ENCODE measurements at places on chromosomes 1 and 21.

- DNase-seq, result no peak
- H3K27me3 ChIP-seq, result no peaks in the 10 kb centered on the region
- H3K27ac ChIP-seq, result no peak overlapping the region
- no peaks in the 10 kb centered on the region for H3K4me1 ChIP-seq
Measured at GRCh38 chr1:168374566-168374965, 93.9 kb downstream of the TBX19 start.

DNA sequence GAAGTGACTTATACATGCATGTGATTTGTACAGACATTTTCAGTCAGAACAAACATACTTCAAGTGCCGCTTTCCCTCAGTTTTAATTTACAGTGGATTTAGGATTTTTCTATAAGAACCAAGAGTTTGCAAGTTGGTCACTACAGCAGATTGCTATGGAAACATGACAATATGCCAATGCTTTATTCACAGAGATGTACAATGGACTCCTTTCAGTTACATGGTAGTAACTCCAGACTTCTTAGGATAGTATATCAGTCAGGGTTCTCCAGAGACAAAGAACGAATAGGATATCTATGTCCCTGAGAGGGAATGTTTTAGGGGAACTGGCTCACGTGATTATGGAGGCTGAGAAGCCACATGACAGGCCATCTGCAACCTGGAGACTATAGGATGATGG lies 27.4 kb downstream of the IFI44 start:
- H3K27ac ChIP-seq, result no peak overlapping the region
- DNase-seq, result no peak
- H3K4me1 ChIP-seq, result peaks cover 5% of the 10 kb centered on the region
- H3K36me3 ChIP-seq, result no peaks in the 10 kb centered on the region
- H3K27me3 ChIP-seq, result peaks cover 7% of the 10 kb centered on the region

DNA sequence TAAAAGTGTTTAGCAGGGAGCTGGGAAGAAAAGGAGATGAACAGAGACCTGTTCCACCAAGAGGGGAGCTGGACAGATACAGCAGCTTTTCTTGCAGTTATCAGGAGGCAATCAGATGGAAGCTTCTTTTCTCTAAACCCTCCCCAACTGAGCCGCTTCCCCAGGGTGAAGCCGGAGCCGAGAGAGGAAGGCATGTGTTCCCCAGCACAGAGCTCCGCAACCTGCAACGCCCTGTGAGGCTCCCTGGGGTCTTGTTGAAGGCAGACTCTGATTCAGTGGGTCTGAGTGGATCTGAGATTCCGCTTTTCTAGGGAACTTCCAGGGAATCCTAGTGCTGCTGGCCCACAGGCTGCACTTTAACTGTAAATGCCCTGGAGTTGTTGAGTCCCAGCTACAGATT lies 139.1 kb upstream of the COA6 start:
- H3K4me3 ChIP-seq, result no peak overlapping the region
- H3K36me3 ChIP-seq, result no peaks in the 10 kb centered on the region
- DNase-seq, result no peak

- H3K27ac ChIP-seq, result peak overlapping the region; percentile 40
- peaks cover 41% of the 10 kb centered on the region for H3K36me3 ChIP-seq
- DNase-seq, result no peak
- H3K4me3 ChIP-seq, result no peak overlapping the region
Measured at GRCh38 chr1:167670563-167670962, 40.5 kb downstream of the RCSD1 start.

DNA sequence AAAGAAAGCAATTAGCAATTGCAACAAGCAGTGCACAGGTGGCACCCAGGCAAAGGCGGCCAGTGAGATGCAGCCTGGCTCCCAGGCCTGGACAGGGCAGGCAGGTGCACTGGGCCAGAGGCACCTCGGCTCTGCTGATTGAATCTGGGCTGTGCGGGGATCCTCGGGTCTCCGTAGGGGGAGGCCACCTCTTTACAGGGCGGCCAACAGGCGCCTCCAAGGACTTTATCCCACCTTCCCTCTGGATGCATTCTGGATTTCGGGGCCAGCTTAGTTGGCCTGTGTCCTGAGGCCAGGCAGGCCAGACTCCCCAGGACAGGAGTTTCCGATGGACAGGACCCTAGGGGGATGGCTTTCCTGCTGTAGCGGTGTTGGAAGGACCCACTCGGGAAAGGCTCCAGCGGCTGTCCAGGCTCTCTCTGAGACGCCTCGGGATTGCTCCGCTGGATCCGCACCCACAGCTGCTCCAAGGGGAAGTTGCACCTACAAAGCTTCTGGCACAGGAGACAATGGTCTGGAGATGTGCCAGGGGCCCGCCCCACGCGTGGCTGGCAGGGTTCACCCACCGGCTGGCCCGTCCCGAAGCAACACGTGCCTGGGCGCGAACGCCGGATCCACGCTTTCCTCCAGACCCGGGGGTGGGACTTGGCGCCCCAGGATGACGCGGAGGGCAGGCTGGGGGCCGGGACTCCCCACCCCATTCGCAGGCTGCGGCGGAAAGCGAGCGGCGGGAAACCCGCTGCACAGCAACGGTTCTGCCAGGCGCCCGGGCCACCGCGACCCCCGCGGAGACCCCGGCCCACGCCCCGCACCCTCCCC lies 810 bp downstream of the SLC19A1 start:
- DNase-seq, result peak; percentile 85
- peaks cover 18% of the 10 kb centered on the region for H3K4me1 ChIP-seq
- peaks cover 11% of the 10 kb centered on the region for H3K36me3 ChIP-seq
- no peaks in the 10 kb centered on the region for H3K27me3 ChIP-seq

- peaks cover 3% of the 10 kb centered on the region for H3K27me3 ChIP-seq
- H3K36me3 ChIP-seq, result peaks cover 17% of the 10 kb centered on the region
- no peak for DNase-seq
- no peak overlapping the region for H3K4me3 ChIP-seq
Measured at GRCh38 chr21:43919871-43920801, 55.1 kb downstream of the AGPAT3 start.

GRCh38 chr21:25884311-25884710 lies 149.5 kb downstream of the GABPA start:
- no peaks in the 10 kb centered on the region for H3K4me1 ChIP-seq
- H3K27me3 ChIP-seq, result no peaks in the 10 kb centered on the region
- H3K4me3 ChIP-seq, result no peak overlapping the region
- peaks cover 3% of the 10 kb centered on the region for H3K36me3 ChIP-seq

GRCh38 chr1:18339161-18339560 lies 141.6 kb upstream of the KLHDC7A start:
- H3K4me3 ChIP-seq, result no peak overlapping the region
- no peaks in the 10 kb centered on the region for H3K27me3 ChIP-seq
- H3K36me3 ChIP-seq, result no peaks in the 10 kb centered on the region
- no peaks in the 10 kb centered on the region for H3K4me1 ChIP-seq
- H3K27ac ChIP-seq, result no peak overlapping the region
- no peak for DNase-seq

DNA sequence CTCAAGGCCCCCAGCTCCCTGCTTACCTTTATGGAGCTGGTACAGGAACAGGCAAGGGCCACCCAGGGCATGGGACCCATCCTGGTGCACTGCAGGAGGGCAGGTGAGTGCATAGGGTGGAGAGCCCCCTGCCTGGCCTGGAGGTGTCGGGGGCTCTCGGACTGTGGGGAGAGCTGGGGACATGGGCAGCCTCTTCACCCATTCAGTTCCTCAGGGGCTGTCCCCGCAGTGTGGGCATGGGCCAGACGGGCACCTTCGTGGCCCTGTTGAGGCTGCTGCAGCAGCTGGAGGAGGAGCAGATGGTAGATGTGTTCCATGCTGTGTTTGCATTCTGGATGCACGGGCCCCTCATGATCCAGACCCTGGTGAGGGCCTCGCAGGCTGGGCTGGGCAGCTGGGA lies 7.3 kb upstream of the LGR6 start:
- H3K4me1 ChIP-seq, result peaks cover 18% of the 10 kb centered on the region
- no peak for DNase-seq
- no peak overlapping the region for H3K27ac ChIP-seq
- peaks cover 2% of the 10 kb centered on the region for H3K27me3 ChIP-seq
- no peak overlapping the region for H3K4me3 ChIP-seq

DNA sequence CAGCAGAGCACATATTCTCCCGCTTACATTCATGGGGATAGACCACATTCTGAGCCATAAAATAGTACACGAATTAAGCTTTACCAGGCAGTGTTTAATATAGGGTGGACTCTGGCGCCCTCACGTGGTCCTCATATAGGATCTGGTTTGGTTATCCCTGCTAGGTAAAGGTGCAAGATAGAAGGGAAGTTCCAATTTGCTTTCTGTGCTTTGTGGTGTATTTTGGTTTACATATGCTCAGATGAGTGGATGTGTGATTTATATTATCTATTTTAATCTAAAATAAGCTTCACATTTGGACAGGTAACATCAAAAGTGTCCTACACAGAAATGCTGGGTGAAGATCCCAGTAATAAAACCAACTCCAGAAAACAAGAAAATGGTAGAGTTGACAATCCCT lies 3.6 kb downstream of the CR1 start:
- peak; percentile 69 for DNase-seq
- H3K36me3 ChIP-seq, result no peaks in the 10 kb centered on the region
- peaks cover 33% of the 10 kb centered on the region for H3K4me1 ChIP-seq
- peak overlapping the region; percentile 76 for H3K27ac ChIP-seq
- peaks cover 24% of the 10 kb centered on the region for H3K27me3 ChIP-seq

GRCh38 chr21:42121794-42122193 lies 50.7 kb downstream of the UMODL1 start:
- H3K27ac ChIP-seq, result no peak overlapping the region
- no peak overlapping the region for H3K4me3 ChIP-seq
- no peaks in the 10 kb centered on the region for H3K36me3 ChIP-seq
- no peak for DNase-seq

GRCh38 chr1:63746129-63746864 lies 27.5 kb upstream of the ROR1 start:
- H3K27me3 ChIP-seq, result peaks cover 6% of the 10 kb centered on the region
- H3K4me1 ChIP-seq, result peaks cover 8% of the 10 kb centered on the region
- no peak overlapping the region for H3K4me3 ChIP-seq

GRCh38 chr1:159786966-159787365 lies 6.2 kb downstream of the DUSP23 start:
- DNase-seq, result no peak
- no peak overlapping the region for H3K4me3 ChIP-seq
- H3K4me1 ChIP-seq, result no peaks in the 10 kb centered on the region
- H3K27me3 ChIP-seq, result peaks cover 6% of the 10 kb centered on the region
- H3K36me3 ChIP-seq, result no peaks in the 10 kb centered on the region

- no peak overlapping the region for H3K4me3 ChIP-seq
- DNase-seq, result no peak
- H3K36me3 ChIP-seq, result no peaks in the 10 kb centered on the region
- no peaks in the 10 kb centered on the region for H3K4me1 ChIP-seq
- no peak overlapping the region for H3K27ac ChIP-seq
- no peaks in the 10 kb centered on the region for H3K27me3 ChIP-seq
Measured at GRCh38 chr1:83546874-83547273, 452.1 kb downstream of the TTLL7 start.

DNA sequence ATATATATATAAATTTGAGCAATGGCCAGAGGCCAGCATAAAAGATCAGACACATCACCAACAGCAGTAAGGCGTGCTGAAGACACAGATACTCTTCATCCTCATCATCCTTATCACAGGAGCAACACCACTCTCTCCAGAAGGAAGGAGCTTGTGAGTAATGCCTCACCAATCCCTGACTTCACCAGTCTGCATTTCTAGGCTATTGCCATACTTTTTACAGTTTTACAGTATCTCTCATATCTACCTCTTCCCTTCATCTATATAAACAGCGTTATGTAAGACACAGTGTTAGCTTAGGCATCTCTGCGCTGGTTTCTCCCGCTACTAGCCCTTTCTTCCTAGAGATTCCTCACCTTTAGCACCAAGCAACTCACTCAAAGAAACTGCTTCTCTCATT lies 2.4 kb upstream of the ABL2 start:
- no peaks in the 10 kb centered on the region for H3K27me3 ChIP-seq
- H3K36me3 ChIP-seq, result peaks cover 3% of the 10 kb centered on the region
- peaks cover 23% of the 10 kb centered on the region for H3K4me1 ChIP-seq
- no peak overlapping the region for H3K27ac ChIP-seq
- DNase-seq, result no peak

GRCh38 chr1:214233856-214234634 lies 46.9 kb upstream of the SMYD2 start:
- no peaks in the 10 kb centered on the region for H3K36me3 ChIP-seq
- DNase-seq, result no peak
- no peaks in the 10 kb centered on the region for H3K4me1 ChIP-seq

DNA sequence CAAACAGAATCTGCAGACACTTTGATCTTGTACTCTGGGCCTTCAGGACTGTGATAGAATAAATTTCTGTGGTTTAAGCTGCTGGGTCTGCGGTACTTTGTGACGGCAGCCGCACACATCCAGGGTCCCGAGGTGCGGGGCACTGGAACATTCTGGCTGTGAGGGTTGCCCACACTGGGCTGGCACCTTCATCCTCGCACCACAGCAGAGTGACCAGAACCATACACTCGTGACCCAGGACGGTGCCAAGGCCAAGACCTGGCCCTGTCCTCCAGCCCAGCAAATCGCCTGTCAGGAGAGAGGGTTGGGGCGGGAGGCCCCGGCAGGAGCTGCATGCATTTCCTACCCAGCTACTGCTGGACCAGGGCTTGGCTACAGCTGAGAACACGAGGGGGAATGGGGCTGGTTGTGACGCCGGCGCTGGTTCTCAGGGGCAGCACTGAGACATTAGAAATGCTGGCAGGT lies 2.6 kb upstream of the FTCD start:
- DNase-seq, result no peak
- no peak overlapping the region for H3K27ac ChIP-seq
- no peaks in the 10 kb centered on the region for H3K36me3 ChIP-seq
- H3K4me3 ChIP-seq, result no peak overlapping the region

GRCh38 chr1:2495546-2495945 lies 19.5 kb downstream of the PLCH2 start:
- DNase-seq, result no peak

DNA sequence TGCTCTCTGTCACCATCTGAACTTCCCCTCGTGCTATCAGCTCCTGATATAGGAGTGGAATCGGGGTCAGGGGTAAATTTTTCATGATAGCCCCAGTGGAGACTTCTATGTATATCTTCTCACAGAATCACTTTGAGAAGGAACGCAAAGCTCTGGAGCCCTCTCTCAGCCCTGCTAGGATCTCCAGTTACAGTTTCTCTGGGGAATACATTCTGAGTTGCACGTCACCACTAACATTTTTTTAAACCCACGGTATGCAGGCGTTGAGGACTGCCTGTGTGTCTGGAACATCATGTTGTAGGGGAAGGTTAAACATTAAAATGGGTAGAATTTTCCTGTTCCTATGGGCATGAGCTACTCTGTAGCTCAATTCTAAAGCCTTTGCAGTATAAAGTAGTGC lies 116.4 kb upstream of the FAM78B start:
- H3K36me3 ChIP-seq, result no peaks in the 10 kb centered on the region
- no peak for DNase-seq
- H3K27ac ChIP-seq, result no peak overlapping the region
- H3K27me3 ChIP-seq, result no peaks in the 10 kb centered on the region
- no peaks in the 10 kb centered on the region for H3K4me1 ChIP-seq
- H3K4me3 ChIP-seq, result no peak overlapping the region

DNA sequence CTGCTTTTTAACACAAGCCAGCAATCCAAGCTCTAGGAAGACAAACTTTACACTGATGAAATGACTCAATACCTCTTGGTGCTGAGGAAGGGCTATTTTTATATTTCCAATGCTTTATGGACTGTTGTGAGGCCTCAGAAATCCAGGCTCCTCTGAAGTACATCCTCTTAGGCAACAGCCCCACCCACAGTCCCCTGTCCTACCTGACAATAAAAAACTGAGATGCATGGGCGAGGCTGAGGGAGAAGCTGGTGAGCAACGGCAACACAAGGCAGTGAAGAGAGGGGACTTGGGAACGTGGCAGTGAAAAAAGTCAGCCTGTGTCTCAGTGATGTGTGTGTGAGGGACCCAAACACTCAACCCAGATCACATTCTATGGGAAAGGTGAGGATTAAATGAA lies 10.1 kb upstream of the CPT2 start:
- no peaks in the 10 kb centered on the region for H3K36me3 ChIP-seq
- no peaks in the 10 kb centered on the region for H3K4me1 ChIP-seq
- no peak overlapping the region for H3K4me3 ChIP-seq
- peaks cover 5% of the 10 kb centered on the region for H3K27me3 ChIP-seq

Measured in activated naive CD8-positive, alpha-beta T cell treated with anti-CD3 and anti-CD28 coated beads, Interleukin-2, amount 50 U/mL, for 24 hours (primary cell).